ENCODE measurements at places on chromosomes 7 and 10. TPM values are rescaled to one million over a fixed set of nuclear protein-coding genes. Genes with fewer than 3 reads are reported as not detected.
A peak's percentile ranks its signal among the peaks of the same experiment; 100 is the strongest.

Gene CHRM2
- not detected for total RNA-seq

Gene XRCC2
- total RNA-seq, result 7.7 TPM

Gene TRRAP
- total RNA-seq, result 34.6 TPM

DNA sequence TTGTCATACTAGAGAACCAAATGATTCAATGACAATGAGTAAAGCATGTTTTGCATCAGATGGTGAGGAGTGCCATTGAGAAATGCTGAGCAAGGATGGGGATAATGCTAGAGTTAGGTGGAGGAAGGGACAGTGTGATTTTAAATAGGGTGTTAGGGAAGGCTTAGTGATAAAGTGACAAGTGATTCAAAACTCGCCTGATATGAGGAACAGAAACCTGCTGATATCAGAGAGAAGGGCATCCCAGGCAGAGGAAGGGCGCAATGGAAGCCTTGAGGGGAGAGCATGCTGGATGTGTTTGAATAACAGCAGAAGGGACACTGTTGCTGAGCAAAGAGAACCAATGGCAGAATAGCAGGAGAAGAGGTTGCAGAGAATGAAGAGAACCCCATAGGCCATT is 196.2 kb downstream of the NRG3 start:
- no peaks in the 10 kb centered on the region for H3K36me3 ChIP-seq
- H3K4me1 ChIP-seq, result no peaks in the 10 kb centered on the region
- no peak overlapping the region for H3K27ac ChIP-seq
- H3K27me3 ChIP-seq, result no peaks in the 10 kb centered on the region

- no peaks in the 10 kb centered on the region for H3K27me3 ChIP-seq
- no peaks in the 10 kb centered on the region for H3K36me3 ChIP-seq
- DNase-seq, result no peak
- H3K4me3 ChIP-seq, result no peak overlapping the region
- peaks cover 18% of the 10 kb centered on the region for H3K4me1 ChIP-seq
Observed at GRCh38 chr7:47188653-47189315, 393.1 kb downstream of the TNS3 start.

DNA sequence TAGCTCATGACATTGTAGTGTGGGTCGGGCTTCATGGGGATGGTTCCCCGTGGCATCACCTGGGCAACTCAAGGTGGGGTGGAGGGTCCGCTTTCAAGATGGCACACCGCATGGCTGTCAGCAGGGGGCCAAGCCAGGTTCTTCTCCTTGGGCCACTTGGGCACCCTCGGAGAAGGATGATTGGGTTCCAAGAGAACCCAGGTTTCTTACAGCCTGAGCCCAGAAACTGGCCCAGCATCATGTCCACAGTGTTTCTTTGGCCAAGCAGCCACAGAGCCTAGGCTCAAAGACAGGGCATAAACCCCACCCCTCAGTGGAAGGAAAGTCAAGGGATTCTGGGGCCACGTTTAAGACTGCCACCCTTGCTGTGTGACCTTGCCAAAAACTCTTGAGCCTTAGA is 110.6 kb downstream of the PTPN20 start:
- H3K27ac ChIP-seq, result no peak overlapping the region
- no peaks in the 10 kb centered on the region for H3K4me1 ChIP-seq

DNA sequence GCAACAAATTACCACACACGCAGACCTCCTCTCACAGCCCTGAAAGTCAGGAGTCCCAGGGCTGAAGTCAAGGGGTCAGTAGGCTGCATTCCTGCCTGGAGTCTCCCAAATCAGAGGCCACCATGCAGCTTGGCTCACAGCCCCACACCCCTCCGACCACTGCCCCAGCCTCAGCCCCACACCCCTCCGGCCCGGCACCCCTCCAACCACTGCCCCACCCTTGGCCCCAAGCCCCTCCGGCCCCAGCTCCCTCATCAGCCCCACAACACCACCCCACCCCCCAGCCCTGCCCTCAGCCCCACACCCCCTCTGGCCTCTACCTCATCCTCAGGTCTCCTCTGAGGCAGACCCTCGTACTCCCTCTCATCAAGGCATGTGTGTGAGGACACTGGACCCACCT is 85.7 kb downstream of the DIP2C start:
- H3K36me3 ChIP-seq, result no peaks in the 10 kb centered on the region
- H3K4me1 ChIP-seq, result no peaks in the 10 kb centered on the region
- H3K27me3 ChIP-seq, result no peaks in the 10 kb centered on the region
- H3K27ac ChIP-seq, result no peak overlapping the region
- no peak overlapping the region for H3K4me3 ChIP-seq
- no peak for DNase-seq

GRCh38 chr10:113161066-113161465 is 211.0 kb downstream of the TCF7L2 start:
- no peaks in the 10 kb centered on the region for H3K4me1 ChIP-seq
- H3K27me3 ChIP-seq, result no peaks in the 10 kb centered on the region
- no peak overlapping the region for H3K4me3 ChIP-seq
- H3K36me3 ChIP-seq, result no peaks in the 10 kb centered on the region

DNA sequence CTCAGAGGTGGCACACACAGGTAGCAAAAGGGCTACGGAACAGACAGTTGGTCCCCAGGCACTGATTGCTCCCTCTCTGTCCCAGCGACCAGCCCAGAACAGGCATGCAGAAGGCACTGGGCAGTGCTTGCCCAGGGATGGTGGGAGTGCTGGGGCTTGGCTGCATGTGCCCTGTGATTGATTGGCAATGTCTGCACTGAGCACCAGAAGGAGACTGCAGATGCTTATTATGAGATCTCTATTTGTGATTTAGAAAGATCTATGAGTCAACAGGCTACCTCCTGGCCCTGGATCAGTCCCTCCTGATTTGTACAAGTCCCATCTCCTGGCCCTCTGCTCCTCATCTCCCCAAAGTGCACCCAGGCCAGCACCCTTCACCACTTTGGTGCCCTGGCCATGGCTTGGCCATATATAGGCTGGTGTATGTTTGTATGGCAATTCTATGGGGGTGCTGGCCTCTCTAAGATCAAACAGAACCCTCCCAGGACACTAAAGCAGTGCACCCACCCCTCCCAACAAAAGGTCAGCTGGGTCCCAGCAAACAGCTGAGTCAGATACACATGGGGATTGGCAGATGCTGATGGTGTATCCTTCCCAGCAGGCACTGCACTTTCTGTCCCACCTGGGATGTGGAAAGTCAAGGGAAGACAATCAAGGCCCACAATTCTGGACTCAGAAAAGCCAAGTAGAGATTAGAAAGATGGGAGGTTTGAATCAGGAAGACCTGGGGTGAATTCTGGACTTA is 30.9 kb downstream of the CAMK2B start:
- no peak overlapping the region for H3K27ac ChIP-seq
- no peak for DNase-seq
- no peaks in the 10 kb centered on the region for H3K27me3 ChIP-seq
- no peak overlapping the region for H3K4me3 ChIP-seq
- no peaks in the 10 kb centered on the region for H3K4me1 ChIP-seq

DNA sequence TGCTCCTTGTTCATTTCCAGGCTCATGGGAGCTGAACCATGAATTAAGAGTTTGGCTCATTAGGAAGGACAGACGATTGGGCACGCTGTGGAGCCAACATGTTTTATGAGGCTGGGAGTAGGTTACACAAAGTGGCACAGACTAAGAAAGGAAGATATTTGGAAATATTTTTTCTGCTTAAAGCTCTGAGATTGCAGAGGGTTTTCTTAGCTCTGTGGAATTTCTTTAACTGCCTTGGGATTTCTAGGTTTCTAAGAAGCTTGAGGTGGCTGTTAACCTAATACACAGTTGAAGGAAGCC is 344.6 kb downstream of the RNLS start:
- H3K4me1 ChIP-seq, result no peaks in the 10 kb centered on the region
- H3K36me3 ChIP-seq, result no peaks in the 10 kb centered on the region
- H3K4me3 ChIP-seq, result no peak overlapping the region
- no peak overlapping the region for H3K27ac ChIP-seq

DNA sequence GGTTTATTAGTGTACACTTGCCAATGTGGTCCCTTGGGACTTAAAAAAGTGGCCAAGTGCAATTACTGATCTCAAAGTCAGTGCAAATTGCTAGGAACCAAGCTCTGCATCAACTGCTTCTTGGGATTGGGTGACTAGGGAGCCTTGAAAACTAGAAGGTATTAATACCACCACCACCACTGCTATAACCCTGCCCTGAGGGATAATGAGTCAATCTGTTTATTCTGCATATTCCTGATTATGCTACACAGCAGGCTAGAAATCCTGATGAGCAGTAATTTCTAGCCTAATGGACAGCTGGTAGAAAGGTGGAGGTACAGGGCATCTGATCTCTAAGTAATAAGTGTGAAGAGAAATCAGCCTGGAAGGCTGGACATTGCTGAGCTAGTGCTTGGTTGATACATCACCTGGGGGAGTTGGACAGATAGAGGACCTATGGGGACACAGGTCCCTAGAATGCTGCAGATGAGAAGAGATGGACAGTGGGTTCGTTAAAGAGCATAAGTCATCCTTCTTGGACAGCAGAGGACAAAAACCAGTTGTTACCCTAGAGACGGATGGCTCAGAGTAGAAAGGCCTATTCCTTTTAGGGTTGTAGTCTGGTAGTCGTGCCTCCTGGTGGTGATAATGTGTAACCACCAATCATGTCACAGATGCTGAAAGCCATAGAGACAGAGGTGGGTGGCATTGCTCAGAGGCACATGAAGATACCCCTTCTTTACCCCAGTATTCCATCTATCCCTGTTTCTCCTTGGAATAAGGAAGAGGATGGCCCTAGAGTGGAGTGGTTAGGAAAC is 554.8 kb downstream of the SORCS1 start:
- no peaks in the 10 kb centered on the region for H3K27me3 ChIP-seq
- H3K27ac ChIP-seq, result no peak overlapping the region
- no peak overlapping the region for H3K4me3 ChIP-seq
- DNase-seq, result peak; percentile 41
- no peaks in the 10 kb centered on the region for H3K4me1 ChIP-seq

DNA sequence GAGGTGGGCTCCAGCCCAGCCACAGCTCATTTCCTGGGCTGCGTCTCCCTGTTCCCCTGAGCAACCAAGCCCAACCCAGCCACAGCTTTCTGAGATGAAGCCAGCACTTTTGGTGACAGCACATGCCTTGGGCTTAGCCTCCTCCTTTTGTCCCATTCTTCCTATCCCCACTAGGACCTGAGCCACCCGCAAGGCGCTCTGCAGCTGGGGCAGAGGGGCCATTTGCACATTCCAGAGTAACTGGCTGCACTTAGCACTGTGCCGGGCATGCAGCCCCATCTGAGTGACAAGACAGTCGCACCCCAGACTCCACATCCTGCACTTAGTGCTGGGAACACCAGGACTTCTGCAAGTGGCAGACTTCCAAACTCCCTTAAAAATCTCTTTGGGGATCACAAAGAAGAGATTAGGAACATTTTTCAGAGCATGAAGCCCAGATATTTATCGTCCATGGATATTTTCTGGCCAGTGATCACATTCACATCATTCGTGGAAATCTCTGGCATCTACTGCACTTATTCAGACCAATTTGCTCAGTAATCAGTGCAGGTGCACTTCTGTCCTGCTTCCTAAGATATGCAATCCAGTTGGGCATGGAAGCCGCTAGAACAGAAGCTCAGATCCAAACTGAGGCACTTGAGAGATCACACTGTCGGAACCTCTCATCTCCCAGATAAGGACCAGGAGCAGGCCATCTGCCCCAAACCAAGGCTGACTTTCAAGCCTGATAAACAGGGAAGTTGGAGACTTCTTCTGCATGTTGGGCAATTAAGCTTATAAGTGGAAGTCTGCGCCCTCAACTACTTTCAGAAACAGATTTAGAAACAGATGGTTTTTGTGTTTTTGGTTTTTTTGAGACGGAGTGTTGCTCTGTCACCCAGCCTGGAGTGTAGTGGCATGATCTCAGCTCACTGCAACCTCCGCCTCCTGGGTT is 26.4 kb downstream of the CHST15 start:
- no peaks in the 10 kb centered on the region for H3K27me3 ChIP-seq
- no peaks in the 10 kb centered on the region for H3K36me3 ChIP-seq
- no peak overlapping the region for H3K27ac ChIP-seq
- H3K4me1 ChIP-seq, result no peaks in the 10 kb centered on the region
- no peak for DNase-seq

GRCh38 chr10:72291019-72291532 is 17.4 kb downstream of the DDIT4 start:
- no peak overlapping the region for H3K4me3 ChIP-seq
- no peaks in the 10 kb centered on the region for H3K27me3 ChIP-seq
- no peaks in the 10 kb centered on the region for H3K36me3 ChIP-seq
- peaks cover 7% of the 10 kb centered on the region for H3K4me1 ChIP-seq
- no peak overlapping the region for H3K27ac ChIP-seq

All from Karpas-422 (cell line).